ENCODE measurements at places on chromosomes 2 and 18.
A peak's percentile ranks its signal among the peaks of the same experiment; 100 is the strongest.

DNA sequence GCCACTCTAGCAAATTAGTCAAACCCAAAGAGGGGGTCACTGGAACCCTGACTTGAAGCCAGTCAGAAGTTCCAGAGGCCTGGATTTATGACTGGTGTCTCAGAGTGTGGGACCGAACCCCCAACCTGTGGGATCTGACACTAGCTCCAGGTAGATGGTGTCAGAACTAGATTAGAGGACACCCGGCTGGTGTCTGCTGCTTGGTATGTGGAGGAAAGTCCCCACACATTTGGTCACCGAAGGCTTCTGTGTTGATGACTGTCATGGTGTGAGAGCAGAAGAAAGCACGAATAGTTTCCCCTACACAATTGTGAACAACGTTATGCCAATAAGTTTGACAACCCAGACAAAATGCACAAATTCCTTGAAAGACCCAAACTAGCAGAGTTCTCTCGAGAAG, 48.1 kb downstream of the B3GNT2 start:
- DNase-seq = no peak

DNA sequence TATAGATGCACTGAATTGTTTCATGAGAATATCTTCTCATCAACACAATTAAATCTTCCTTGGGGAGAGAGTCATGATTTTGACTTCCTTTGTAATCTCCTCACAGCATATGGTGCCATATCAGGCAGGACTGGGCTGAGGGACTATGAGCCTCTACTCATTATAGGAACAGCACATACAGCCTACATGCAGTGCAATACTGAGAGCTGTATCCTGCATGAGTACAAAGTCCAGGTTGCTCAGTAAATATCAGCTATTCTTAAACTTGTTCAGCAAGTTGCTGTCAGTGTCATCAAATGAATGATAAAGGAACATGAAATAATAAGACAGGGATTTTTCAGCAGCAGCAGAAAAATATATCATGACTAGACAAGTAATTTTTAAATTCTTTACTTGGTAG, 10.8 kb downstream of the DLGAP1 start:
- DNase-seq = no peak

DNA sequence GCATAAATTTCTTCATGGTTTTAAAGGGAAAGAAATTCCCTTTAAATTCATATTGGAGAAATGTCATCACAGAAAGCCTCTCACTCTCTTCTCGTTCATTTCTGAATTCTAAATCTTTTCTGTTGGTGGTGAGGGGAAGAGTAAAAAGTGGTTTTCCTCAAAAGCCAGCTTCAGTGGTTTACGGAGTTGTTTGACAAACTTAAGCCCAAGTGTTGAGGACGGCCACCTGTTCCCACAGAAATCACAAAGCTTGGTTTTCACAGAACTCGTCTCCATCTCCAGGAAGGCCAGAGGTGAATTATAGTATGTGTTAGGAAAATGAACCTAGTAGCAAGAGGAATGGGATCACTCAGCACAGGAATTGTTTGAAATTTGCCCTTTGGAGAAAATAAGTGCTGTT, 316.2 kb downstream of the PDE11A start:
- no peak for DNase-seq

- peak; percentile 31 for DNase-seq
Observed at GRCh38 chr2:105144941-105145300, 96.6 kb upstream of the GPR45 start.

DNA sequence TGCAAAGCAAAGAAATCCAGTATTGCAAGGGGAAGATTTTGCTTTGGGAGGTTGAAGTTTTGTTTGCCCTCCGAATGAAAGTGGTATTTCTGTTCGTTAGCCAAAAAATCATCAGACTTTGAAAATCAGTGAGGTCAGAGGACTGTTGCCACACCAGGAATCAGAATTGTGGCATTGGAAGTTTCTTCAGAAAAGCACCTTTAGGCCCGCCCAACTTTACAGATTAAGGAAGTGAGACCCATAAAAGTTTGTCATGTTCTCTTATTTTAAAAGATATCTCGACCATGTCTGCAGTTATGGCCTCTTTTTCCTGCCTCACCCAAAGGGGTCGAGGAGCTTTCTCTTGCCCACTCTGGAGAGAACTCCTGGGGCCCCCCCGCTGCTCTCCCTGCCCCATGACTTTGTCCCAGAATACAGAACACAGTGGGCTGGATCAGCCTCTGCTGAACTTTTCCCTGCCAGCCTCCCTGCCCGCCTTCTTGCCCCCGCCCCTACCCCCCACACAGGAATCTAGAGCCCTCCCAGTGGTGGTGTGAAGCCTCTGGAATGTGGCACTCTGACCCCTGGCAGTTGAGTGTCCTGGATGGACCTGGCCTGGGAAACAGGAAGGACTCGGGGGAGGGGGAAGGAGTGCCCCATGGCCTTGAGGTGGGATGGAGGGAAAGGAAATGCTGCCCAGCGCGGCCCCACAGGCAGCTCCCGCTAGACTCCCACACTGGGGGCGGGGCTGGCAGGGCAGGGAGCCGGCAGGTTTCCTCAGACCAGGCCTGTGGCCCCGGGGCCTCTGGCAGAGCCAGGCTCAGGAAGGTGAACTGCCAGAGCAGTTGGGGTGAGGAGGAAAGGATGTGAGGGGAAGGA, 25.3 kb downstream of the CRIM1 start:
- DNase-seq = no peak

DNA sequence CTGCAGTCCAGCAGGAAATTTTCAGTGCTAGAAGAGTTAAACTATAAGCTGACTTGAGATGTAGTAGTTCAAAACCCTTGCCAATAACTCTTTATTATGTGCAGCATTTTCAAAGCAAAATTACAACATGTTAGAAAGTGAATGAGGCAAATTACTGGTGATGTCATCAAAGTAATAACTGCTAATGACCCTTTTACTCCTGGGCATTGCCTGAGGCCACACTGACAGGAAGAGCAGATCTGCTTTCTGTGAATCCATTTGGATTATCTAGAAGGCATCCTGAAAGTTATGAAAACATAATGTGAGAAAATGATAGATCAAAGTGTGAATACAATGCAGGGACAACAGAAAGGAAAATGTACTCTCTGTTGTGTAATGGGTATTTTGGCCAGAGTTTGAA, 139.6 kb upstream of the TRIB2 start:
- DNase-seq = no peak

DNA sequence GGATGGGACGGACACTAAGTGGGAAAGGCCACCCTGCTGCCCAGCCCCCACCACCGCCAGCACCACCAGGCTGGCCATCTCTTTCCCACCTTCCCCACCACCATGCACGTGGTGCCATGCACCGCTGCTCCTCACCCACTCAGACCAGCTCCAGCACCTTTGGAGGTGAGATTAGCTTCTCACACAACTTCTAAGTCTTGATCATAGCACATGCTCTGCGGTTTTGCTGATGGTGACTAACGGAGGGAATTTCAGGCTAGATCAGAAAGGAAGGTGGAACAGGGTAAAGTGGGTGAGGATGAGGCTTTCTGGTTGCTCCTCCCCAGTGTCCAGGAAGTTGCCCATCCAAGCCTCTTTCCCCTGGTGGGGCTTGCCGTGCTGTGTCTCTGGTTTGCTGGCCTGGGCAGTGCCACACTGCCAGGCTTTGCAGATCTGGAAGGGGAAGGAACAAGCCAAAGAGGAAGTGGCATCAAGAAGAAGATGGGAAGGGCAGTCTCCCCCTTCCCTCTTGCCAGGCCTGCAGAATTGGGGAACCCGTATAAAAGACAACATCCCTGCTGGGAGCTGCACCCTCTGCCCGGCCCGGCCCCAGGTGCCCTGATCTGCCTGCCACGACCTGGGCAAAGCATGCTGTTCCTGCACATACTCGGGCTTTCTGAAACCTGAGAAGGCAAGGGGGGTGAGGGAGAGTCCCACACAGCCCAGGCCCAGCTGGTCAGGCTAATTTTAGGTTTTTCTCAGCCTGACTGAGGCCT, 44.3 kb upstream of the CAB39 start:
- peak; percentile 38 for DNase-seq

DNA sequence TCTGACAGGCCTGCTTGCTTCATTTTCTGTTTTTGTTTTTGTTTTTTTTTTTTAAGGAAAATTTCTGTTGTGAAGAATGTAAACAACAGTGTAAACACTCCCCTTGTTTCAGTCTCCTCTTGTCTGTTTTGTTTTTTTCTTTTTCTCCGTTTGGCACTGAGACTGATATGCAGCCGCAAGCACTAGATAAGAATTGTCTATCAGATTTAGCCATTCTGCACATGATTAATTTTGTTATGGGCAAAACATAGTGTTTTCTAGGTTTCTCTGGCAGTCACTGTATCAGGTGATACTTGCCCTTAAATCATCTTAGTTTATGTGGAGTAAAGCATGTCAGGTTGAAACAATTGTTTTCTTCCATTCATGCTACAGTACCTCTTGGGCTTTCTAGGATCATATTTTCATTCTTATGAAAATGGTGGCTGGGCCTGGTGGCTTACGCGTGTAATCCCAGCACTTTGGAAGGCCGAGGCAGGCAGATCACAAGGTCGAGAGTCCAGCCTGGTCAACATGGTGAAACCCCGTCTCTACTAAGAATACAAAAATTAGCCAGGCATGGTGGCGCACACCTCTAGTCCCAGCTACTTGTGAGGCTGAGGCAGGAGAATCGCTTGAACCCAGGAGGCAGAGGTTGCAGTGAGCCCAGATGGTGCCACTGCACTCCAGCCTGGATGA, 12.9 kb upstream of the RBMS1 start:
- DNase-seq = no peak

DNA sequence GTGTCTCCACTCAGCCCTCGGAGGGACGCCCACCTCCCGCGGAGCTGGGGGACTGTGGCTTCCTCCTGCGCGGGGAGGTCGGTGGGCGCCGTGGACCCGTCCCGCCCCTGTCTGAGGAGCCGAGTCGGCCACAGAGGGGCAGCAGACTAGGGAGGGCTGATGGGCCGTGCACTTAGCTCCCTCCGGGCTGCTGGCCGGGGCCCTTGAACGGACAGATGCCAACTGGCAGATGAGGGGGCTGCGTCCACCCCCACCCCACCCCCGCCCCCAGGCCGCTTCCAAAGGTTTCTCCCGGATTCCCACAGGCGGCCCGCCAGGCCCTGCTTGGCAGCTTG, 10.4 kb upstream of the UBE2F start:
- no peak for DNase-seq

DNA sequence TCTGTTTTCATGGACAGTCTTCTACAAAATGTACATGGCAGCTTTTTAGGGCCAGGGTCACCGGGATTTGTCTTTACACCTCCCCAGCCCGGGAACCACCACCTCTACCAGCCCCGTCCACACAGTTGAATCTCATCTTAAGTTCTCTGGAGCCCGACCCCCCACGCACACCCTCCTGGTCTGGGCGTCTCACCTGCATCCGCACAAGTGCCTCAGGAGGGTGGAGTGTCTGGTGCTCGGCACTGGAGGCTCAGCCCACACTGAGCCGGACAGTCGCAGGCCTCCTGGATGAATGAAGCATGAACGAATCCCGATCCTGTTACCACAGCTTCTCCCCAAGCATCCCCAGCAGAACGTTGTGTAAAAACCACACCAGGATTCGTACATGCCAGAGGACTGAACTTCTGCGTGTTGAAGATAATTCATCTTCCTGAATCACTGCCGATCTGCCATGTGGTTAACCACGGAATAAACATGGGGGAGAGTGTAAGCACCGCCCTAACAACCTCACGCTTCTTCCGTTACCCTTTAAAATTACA, 162.0 kb downstream of the RTP5 start:
- peak; percentile 57 for DNase-seq

- no peak for DNase-seq
Observed at GRCh38 chr2:129299756-129300155, 679.7 kb upstream of the RAB6C start.

- no peak for DNase-seq
Observed at GRCh38 chr2:186984966-186985365, 136.0 kb upstream of the ZSWIM2 start.

DNA sequence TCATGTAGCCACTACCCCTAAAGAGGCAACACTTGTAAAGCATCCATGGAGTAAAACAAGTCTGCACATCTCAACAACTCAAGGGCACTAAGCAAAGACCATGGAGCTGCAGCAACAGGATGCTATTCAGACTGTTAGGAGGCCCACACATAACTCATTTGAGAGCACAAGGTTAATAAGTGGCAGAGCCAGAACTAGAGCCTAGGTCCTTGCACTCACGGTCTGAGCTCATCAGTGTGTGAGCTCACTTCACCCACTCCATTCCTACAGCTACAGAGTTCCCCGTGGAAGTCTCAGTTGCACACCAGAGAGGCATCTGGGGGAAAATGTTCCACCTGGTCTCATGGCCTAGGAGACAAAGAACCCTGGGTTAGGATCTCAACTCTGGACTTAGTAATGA, 35.0 kb downstream of the TTC32 start:
- no peak for DNase-seq

GRCh38 chr2:140596447-140596846, 1534.4 kb downstream of the LRP1B start:
- no peak for DNase-seq

- DNase-seq = no peak
Observed at GRCh38 chr2:64779117-64779690, 125.5 kb upstream of the SERTAD2 start.

DNA sequence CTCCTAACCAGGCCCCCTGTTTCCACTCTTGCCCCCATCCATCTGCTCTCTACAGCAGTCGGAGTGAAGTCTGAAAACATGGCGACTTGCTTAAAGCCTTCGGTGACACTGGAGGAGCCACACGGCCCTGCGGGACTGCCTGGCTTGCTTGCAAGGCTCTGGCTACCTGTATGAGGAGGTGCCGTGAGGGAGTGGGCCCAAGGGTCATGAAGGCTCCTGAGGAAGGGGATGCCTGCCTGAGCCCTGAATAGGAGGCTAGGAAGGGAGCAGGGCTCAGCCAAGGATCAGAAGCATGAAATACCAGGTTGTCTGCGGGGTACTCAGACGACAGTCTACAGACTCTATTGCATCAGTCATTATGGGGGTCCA, 75.4 kb downstream of the EMX1 start:
- no peak for DNase-seq

GRCh38 chr2:71710367-71711132, 257.2 kb downstream of the DYSF start:
- no peak for DNase-seq

DNA sequence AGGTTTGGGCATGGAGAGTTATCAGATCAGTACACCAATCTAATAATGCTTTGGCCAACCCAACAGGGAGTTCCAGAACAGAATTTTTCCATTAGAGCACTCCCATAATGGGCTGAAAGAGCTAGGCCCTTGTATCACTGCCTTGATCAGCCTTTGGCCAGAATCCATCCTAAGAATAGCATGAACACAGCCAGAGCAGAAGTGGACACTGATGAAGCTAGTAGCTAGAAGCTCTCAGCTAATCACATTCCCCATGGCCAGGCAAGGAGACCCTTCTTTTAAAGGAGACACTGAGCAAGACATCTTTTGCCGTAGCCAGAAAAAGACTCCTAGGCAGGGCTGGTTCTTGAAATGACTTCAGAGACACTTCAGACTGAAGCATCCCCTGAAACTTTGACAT, 236.0 kb downstream of the RAD51AP2 start:
- DNase-seq = no peak

DNA sequence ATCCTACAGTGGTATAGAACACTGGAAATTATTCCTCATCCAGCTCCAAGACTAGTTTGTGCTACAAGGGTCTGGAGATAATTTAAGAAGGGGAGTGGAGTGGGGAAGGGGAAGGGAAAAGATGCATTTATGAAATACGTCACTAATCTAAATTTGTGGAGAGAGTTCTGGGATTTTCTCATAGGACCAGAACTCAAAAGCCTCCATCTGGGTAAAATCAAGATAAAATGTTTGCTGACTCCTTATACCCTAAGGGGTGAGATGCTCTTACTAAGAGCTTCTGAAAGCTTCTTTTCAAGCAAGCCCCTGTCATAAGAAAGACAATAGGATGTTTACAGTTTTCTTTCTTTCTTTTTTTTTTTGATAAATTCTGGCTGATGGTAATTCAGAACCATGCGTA, 88.5 kb upstream of the RBMS1 start:
- DNase-seq = no peak
